HEK293T (cell line): ENCODE measurements at places on chromosomes 5 and 9.

DNA sequence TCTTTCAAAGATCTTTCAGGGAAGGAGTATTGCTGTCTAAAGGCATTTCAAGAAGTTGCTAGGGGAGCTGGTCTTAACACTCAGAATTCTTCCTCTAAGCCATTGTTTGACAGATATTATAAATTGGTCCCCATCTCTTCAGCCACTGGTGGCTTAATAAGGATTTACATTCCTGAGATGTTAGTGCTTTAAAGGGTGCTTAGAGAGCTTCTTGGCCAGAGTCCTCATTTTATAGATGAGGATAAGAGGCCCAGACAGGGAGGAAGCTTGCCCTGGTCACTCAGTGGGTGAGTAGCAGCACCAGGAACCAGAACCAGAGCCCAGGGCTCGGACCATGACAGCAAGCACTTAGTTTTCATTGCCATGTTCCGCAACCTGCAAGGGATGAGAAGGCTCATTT, 53.2 kb downstream of the GALNT10 start:
- DNase-seq: no peak

DNA sequence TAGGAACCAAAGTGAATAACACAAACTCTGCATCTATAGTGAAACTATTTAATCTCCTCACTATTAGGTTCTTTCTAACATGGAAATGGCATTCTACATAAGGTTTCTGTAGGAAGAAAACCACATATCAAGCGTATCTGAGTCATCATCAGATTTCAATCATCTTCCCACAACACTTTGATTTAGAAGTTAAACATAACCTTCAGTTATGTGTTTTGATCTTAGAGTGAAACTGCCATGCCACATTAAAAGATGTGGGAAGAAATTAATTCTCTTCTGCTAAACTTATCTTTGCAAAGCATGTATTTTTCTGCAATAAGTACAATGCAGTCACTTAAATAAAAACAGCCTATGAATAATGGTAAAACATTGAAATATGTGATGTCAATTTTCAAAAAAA, 55.0 kb downstream of the MEF2C start:
- DNase-seq: no peak

- no peak for DNase-seq
These were observed 101.1 kb upstream of the GNAQ start for GRCh38 chr9:78132701-78133058.

- DNase-seq: no peak
These were observed 205.0 kb downstream of the CRB2 start for GRCh38 chr9:123561046-123561445.

- DNase-seq: no peak
These were observed 11.9 kb downstream of the GLIPR2 start for GRCh38 chr9:36148311-36149051.

GRCh38 chr5:982377-983237, 26.0 kb upstream of the NKD2 start:
- DNase-seq: peak; percentile 69

- DNase-seq: no peak
These were observed 1.4 kb downstream of the SPINK1 start for GRCh38 chr5:147830035-147830434.

- no peak for DNase-seq
These were observed 54.7 kb downstream of the ANXA2R start for GRCh38 chr5:42985129-42986037.

DNA sequence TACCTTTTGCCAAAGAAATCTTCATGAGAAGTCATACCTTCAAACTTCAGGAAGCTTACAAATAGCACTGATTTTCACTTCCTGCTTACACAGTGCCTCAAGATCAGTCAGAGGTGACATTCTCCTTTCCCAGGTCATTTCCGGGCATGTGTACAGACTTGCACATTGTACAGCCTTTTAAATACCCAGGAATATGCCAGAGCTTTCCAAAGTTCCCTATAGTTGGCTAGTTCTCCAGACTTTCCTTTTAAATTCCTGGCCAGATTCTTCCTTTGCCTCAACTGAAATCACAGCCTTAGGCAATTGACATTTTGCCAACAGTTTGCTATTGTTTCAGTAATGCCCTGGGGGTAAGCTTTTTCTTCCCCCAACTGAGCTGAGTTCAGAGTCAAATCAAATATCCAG, 47.2 kb downstream of the RFX3 start:
- no peak for DNase-seq

- DNase-seq: no peak
These were observed 24.6 kb downstream of the CAMK2A start for GRCh38 chr5:150264667-150265603.

DNA sequence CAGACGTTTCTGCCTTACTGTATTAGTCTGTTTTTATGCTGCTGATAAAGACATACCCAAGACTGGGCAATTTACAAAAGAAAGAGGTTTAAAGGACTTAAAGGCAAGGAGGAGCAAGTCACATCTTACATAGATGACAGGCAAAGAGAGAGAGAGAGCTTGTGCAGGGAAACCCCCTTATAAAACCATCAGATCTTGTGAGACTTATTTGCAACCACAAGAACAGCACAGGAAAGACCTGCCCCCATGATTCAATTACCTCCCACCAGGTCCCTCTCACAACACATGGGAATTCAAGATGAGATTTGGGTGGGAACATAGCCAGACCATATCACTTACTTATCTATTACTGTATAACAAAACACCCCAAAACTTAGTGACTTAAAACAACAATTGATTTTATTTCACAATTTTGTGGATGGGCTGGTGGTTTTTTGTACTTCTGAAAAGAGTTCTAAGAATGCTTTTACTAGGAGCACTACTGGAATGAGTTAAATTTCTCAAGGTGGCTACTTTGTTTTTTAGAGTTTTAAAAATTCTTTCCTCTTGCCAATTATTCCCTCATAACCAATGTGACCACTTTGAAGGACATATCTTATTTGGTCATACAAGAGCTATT, 10.3 kb downstream of the RUSC2 start:
- no peak for DNase-seq

DNA sequence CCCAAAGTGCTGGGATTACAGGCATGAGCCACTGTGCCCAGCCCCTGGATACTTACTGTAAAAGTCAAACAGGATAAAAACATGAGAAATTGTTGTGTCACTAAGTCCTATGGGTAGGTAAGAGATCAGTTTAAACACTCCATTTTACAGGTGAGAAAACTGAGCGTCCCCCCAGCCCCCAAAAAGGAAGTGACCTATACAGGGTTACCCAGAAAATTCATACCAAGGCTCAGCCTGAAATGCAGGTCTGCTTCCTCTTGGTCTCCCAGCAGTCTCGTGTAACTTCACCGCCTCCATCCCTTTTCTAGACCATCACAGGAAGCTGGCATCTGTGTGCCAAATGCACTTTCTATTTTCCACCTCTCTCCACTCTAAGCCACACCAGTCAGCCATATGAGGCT, 57.2 kb downstream of the TMOD1 start:
- DNase-seq: no peak

GRCh38 chr5:72133212-72133990, 26.1 kb downstream of the MAP1B start:
- no peak for DNase-seq

DNA sequence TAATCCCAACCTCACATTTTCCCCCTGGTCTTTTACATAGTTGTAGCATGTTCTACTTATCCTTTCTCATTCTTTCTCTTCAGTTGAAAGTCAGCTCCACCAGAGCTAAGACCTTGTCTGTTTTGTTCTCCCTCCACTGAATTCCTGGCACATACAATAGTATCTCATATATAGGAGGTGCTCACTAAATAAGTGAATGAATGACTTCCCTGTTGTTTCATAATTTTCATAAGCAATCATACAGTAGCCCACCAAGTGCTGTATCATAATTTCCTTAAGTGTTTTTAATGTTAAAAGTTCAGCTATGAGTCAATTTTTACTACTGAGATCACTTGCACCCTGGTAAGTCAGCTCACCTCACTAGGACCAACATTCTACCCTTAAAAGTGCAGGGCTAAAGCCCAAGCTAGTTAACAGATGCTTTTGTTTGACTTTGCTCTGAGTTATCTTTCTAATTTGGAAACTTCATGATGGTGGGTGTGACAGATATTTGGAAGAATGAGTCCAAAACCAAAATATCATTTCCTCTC, 27.6 kb downstream of the TMEM245 start:
- DNase-seq: no peak

GRCh38 chr5:63043792-63044191, 465.2 kb downstream of the LRRC70 start:
- no peak for DNase-seq
